Colonic mucosa (tissue), 4 donors: ENCODE measurements at places on chromosomes 4 and X.

DNA sequence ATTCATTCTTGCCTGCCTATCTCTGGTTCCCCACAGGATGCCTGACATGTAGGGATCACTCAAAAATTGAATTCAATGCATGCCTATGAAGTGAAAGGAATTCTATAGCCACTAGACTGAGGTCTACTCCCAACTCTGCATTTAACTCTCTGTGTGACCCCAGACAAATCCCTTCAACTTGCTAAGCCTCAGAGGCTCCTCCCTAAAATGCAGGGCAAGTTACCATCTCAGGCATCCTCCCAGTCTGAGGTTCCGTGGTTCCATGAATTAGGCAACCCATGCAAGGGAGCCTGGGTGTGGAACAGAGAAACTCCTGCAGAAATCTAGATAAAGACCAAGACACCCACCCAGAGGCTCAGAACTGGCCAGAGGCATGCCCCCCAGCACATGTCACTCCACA lies 6.6 kb downstream of the SRPX start:
- DNase-seq = no peak
- H3K27me3 ChIP-seq = no peaks in the 10 kb centered on the region
- no peaks in the 10 kb centered on the region for H3K36me3 ChIP-seq
- H3K27ac ChIP-seq = no peak overlapping the region
- no peak overlapping the region for H3K4me3 ChIP-seq
- no peaks in the 10 kb centered on the region for H3K4me1 ChIP-seq

DNA sequence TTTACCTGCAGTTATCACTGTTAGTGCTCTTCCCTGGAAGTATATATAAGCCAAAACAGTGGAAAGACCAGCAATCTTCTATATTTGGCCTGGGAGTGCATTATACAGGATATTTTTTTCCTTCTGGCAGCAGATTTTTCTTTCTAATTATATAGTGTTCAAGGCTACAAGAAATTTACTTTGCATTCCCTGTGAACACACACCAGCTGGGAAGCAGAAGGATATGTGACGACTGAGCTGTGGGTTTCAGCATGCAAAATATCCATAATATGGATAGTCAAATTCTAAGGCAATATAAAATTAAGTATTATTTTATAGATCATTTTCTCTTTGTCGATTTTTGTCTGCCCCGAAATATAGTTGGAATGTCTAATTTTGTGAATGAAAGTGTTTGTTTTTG lies 31.2 kb downstream of the GUCY1B1 start:
- no peak for DNase-seq
- H3K4me1 ChIP-seq = no peaks in the 10 kb centered on the region
- H3K27ac ChIP-seq = no peak overlapping the region
- no peaks in the 10 kb centered on the region for H3K36me3 ChIP-seq
- H3K27me3 ChIP-seq = no peaks in the 10 kb centered on the region

DNA sequence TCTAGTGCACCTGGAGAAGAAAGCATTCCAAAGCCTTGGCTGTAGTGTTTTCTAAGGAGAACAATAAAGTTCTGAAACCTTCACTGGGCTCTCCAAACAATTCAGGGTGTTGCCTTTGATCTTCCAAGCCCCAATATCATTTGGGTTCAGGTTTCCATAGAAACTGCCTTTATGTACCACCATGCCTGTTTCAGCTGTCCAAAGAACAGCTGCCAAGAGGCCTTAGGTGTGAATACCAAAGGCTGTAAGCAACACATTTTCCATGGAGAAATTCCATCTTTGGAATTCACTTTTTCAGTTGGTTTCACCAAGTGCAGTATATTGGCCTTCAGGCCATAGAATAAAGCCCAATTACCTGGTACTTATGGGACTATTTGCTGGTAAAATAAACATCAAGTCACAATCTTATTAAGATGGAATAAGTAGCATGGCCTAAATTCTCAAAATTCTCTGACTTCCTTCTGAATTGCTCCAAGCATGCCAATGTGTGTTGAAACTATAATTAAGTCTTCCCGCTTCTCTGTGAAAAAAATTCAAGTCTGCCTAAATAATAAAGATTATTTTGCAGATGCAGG lies 61.9 kb downstream of the COX18 start:
- DNase-seq = no peak
- no peak overlapping the region for H3K4me3 ChIP-seq
- H3K27ac ChIP-seq = no peak overlapping the region
- H3K4me1 ChIP-seq = no peaks in the 10 kb centered on the region
- H3K27me3 ChIP-seq = no peaks in the 10 kb centered on the region

- H3K27ac ChIP-seq = no peak overlapping the region
- H3K4me1 ChIP-seq = no peaks in the 10 kb centered on the region
- H3K36me3 ChIP-seq = no peaks in the 10 kb centered on the region
- DNase-seq = no peak
- no peaks in the 10 kb centered on the region for H3K27me3 ChIP-seq
Observed at GRCh38 chr4:110982486-110982885, 359.6 kb upstream of the PITX2 start.

GRCh38 chr4:106424426-106424825 lies 55.8 kb upstream of the GIMD1 start:
- no peak for DNase-seq
- no peaks in the 10 kb centered on the region for H3K36me3 ChIP-seq
- H3K27ac ChIP-seq = no peak overlapping the region
- H3K27me3 ChIP-seq = no peaks in the 10 kb centered on the region
- H3K4me1 ChIP-seq = no peaks in the 10 kb centered on the region

- H3K4me1 ChIP-seq = no peaks in the 10 kb centered on the region
- DNase-seq = no peak
- H3K27ac ChIP-seq = no peak overlapping the region
- H3K4me3 ChIP-seq = no peak overlapping the region
Observed at GRCh38 chrX:13894888-13895565, 78.1 kb upstream of the GPM6B start.
